ENCODE measurements at places on chromosomes 1 and 21. TPM values are rescaled to one million over a fixed set of nuclear protein-coding genes. Genes with fewer than 3 reads are reported as not detected.

ARTN gene
- 0.30 TPM for total RNA-seq

TTC39A gene
- 0.30 TPM for total RNA-seq

SWT1 gene
- total RNA-seq = 5.9 TPM

TMEM82 gene
- total RNA-seq = not detected

CR2 gene
- not detected for total RNA-seq

OR10J1 gene
- not detected for total RNA-seq

HNRNPCL4 gene
- total RNA-seq = not detected

LIN28A gene
- not detected for total RNA-seq

MEGF6 gene
- 11.0 TPM for total RNA-seq

ST6GALNAC3 gene
- total RNA-seq = 2.5 TPM

KCNE1 gene
- 0.30 TPM for total RNA-seq

EVA1B gene
- total RNA-seq = 84.0 TPM

SOAT1 gene
- total RNA-seq = 31.5 TPM

PLEKHA6 gene
- total RNA-seq = 0.05 TPM

FCGR2B gene
- total RNA-seq = not detected
